ENCODE measurements at places on chromosomes 2 and 18. TPM values are rescaled to one million over a fixed set of nuclear protein-coding genes. Genes with fewer than 3 reads are reported as not detected.

DNA sequence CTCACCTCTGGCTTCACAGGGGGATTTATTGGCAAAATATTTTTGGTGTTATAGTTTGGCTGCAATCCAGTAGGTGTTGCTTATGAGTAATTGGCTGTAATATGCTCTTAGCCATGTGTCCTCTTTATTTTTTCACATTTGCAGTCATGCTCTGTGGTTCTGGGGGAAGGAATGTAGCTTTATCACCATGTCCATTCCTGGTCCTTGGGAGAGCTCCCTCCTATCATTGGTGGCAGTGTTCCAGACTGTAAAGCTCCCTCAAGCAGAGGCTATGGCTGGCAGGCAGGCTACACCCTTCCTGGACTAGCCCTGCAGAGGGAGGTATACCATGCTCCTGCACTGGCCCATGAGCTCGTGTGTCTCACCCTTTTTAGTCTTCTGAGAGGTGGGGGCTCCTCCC is 120.0 kb upstream of the FSIP2 start:
- no peak for DNase-seq

- DNase-seq: no peak
These were observed 44.1 kb downstream of the KIF1A start for GRCh38 chr2:240775905-240776304.

GRCh38 chr18:31268985-31269406 is 49.0 kb upstream of the DSG1 start:
- no peak for DNase-seq

DNA sequence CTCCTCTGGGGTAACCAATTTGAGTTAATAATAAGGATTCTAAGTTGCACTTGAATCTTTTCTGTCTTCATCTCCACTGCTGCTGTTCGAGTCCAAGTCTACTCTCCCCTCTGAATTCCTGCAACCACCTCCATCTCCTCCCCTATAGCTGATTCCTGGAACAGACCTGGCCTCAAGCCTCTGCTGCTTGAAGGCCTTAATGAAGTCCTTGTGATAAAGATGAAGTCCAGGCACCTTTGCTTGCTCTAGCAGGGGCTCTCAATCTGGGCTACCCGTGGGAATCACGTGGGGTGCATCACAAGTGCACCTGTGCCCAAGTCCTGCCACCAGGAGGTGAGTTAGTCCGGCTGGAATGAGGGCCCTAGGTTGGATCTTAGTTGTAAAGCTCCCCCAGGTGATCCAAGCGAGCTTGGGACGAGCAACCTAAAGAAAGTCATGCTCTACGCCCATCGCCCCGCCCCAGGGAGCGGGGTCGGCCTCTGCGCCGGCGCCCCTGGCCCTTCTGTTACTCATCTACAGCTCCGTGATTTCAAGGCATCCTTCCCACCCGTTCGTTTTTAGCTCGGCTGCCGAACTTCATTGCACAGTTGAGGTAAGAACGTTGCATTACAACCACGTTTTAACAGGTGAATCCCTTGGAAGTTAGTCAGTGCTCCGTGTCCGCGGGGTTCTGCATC is 905 bp upstream of the IAH1 start:
- no peak for DNase-seq

DNA sequence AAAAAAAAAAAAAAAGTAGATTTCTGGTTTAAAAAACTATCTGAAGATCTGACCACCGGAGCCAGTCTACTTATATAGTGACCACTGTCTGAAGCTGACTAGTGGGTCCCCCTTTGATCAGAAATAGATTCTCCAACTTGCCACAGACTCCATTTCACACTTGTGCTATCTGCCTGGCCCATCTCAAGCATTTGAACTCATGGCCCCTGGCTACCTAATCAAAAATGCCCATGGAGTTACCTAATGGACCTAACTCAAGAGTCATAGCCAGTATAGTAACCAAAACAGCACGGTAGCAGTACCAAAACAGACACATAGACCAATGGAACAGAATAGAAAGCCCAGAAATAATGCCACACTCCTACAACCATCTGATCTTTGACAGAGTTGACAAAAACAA is 17.0 kb upstream of the ATL2 start:
- DNase-seq: no peak

GRCh38 chr18:10727477-10727876 is 201.7 kb downstream of the NAPG start:
- no peak for DNase-seq

DNA sequence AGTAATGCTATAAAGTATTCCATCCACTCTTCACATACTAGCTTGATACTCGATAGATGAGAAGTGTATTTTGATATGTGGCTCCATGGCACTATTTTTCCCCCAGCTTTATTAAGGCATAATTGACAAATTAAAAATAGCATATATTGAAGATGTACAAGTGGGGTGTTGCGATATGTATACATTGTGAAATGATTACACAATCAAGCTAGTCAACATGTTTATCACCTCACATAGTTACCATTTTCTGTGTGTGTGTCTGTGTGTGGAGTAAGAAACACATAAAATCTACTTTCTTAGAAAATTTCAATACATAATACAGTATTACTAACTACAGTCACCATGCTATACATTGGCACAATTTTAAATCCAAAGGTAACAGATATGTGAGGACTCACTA is 82.5 kb upstream of the MYT1L start:
- no peak for DNase-seq

DNA sequence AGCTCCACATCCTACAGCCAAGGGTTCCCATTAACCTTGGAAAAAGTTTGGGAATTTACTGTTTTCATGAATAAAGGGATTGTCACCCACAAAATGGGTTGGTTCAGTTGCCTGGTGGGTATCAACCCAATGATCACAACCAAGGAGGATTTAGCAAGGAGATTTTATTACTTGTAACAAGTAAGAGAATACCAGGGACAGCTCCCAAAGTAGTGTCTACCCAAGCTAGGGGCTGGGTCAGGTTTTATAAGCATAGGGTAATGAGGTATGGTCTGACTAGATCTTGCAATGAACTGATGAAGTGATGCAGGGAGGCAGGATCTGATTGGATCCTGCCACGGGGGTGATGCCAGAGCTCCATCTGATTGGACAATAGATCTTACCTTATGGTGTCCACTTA is 681.8 kb downstream of the SLC4A3 start:
- DNase-seq: no peak

DNA sequence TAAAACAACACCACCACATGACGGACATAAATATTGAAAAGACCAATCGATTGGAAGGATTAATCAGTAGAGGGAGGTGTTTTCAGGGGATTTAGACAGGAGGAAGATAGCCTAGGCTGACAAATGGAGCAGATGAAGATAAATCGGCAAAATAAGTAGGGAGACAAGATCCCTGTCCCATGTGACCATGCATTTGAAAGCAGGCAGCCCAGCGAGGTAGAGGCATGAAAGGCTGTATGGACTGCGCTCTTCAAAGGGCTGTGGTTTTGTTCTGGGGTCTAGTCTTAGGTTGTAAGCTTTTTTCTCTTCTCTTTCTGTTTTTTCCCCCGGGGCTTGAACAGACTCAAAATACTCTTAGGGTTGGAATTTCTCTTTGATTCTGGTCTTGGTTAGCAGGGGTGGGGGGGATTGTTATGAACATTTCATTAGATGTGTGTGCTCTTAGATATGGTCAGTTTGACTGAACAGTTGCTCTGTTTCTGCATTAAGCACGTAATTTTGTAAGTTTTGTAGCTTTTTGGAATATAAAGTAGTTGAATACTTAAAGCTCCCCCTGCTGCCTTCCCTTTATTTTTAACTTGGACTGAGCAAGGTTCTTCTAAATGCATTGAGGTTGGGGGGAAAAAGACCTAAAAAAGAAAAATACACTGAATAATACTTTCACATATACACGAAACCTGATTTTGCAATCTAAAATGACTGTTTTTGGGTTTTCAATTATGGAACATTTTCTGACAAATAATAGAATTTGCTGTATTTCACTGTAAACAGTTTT is 32.2 kb downstream of the ZNF532 start:
- DNase-seq: no peak

SLC9A4 gene
- total RNA-seq: 3.1 TPM

CEBPZOS gene
- not detected for total RNA-seq

MYO3B gene
- total RNA-seq: 1.2 TPM

KCTD1 gene
- 163 TPM for total RNA-seq

SERPINB12 gene
- total RNA-seq: 15.5 TPM

Data from type B pancreatic cell (in vitro differentiated cells).